NCI-H524 (cell line): ENCODE measurements at places on chromosomes 7 and 10.

DNA sequence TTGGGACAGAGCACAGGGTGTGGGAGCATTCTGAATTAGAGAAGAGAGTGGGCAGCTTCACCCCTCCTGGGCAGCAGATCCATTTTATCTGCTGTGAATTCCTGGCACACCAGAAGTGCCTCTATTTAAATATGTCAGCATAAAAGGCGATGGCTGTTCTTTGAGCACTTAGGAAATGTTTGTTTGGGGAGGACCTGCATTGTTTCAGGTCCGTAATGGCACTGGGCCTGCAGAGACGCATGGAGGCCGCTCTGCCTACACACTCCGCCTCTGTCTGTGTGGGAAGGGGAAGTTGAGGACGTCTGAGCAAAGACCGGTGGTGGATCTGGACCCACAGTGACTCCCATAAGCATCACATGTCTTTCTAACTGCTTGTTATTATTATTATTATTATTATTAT lies 253.2 kb downstream of the CAMK1D start:
- DNase-seq = no peak

- no peak for DNase-seq
Observed at GRCh38 chr10:60536529-60537114, 146.9 kb upstream of the ANK3 start.

DNA sequence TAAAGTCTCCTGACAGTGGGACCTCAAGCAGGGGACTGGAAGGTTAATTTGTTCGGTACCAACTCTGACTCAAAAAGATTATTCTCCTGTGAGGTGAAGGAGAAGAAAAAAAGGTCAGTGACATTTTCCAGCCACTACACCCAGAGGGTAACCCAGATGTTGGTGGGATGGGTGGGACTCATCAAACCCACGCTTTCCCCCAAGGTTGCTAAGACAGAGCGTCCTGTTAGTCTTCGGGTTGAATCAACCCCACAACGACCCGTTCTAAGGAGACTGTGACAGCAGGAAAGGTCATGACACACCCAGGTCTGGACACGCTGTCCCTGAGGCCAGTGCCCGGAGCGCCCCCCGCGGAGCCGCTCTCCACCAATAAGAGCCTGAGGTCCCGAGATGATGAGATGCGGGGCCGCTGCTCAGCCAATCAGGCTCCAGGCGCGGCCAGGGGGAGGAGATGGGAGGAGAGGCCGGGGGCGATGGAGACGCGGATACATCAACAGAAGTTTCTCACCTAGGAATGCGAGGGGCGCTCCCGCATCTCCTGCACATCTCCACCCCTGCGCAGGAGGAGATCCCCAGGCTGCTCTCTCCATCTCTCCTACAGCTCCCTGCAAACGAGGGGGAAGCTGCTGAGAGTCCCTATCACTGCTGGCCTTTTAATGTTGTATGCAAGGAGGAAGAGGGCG lies at the start of gene WNT16:
TSS of gene WNT16 (plus strand) at position 493 of the 683 bp plus-strand sequence. CDS start 293 bp downstream, outside the sequence.
- no peak for DNase-seq

DNA sequence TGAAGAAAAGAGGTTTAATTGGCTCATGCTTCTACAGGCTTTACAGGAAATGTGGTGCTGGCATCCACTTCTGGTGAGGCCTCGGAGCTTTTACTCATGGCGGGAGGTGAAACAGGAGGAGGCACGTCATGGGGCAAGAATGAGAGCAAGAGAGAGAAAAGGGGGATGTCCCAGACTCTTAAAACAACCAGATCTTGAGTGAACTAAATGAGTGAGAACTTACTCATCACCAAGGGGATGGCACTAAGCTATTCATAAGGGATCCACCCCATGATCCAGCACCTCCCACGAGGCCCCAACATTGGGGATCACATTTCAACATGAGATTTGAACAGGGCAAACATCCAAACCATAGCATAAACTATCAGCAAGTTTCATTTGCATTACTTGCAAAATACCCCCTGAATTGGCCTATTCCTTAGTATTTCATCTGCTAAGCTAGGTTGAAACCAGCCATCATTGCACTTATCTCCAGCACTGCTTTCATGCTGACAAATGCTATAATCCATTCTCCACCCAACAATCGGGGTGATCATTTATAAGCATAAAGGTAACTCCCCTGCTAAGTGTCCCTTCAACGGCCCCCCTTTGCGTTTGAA lies 179.0 kb downstream of the NOC3L start:
- DNase-seq = no peak

DNA sequence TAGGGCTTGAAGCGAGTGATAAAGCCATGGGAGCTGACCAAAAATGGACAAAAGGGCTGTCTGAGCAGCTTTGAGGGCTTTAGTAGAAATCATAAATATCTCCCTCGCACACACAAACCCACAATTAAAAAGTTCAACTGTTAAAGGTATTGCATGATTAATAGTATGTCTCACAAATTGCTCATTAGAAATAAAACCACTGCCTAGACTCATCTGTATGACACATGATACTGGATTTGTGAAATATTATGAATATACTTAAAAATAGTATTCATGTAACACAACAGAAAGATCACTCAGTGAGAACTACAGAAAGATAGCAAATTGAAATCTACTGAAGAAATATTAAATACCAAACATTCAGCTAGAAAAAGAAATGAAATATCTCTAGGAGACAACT lies 11.9 kb upstream of the PTPN12 start:
- DNase-seq = no peak

DNA sequence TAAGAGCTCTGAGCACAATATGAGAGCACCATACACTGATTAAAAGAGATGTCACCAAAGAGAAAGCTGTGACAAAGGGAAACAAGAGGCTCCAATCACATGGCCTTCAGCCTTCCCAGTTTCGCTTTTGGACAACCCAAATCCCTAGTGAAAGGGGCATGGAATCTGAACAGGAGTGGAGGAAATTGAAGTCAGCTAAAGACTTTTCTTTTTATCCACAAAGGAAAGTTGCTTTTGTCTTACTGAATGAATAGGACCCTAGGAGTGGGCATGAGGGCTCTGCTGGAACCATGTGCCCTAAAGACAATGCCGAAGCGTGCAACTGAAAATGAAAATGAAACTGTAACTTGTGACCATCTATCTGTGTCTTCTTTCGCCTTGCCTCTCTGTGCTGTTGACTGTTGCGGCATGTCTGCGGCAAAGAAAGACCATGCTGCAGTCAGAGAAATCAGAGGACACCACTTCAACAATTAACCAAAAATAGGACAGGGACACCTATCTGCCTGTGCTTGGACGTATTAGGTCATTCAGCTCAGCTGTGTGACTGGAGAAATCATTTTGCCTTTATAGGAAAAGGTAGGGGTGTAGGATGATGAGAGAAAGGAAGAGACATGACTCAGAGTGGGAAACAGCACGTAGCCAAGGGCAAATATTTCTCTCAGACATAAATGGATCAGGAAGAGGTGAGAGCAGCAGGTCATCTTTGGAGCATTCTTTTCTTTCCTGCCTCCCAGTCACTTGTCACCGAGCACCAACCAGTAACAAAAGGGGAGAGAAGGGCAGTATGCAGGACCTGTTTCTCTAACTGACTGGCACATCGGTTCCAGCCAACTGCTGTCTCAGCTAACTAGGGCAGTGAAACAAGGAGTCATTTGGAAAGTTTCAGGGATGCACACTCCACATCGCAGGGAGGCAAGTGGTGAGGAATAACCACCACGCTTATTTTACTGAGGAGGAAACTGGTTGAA lies 12.3 kb downstream of the CAV2 start:
- no peak for DNase-seq

- DNase-seq = no peak
Observed at GRCh38 chr7:111113263-111114017, 22.5 kb downstream of the LRRN3 start.

GRCh38 chr7:74183142-74183541 lies 9.0 kb downstream of the EIF4H start:
- DNase-seq = no peak

GRCh38 chr7:150435390-150436073 lies 14.9 kb upstream of the GIMAP8 start:
- DNase-seq = no peak

DNA sequence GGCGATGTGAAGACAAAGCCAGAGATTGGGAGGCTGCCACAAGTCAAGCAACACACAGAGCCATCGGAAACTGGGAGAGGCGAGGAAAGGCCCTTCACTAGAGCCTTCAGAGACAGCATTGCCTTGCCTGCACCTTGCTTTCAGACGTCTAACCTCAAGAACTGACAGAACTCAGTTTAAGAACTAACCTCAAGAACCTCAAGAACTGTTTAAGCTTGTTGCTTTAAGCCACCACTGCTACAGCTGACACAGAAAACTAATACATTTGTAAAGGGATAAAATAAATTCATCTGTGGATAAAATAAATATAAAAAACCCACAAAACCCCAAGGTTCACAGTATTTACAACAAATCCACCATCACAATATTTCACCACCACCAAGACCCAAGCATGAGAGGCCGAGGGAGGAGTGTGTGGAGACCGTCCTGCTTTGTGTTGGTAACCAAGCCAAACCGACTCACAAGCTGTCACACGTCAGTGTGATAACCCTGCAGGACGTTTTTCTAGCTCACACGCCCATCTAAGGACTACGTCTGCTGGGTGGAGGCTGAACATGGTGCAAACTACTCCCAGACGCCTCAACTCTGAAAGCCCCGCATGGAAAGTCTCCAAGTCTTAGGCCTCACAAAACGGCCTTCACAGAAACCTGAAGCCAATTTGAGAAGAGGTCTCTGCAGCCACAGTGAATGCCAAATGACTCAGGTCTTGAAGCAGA lies 116.8 kb downstream of the ABLIM1 start:
- DNase-seq = no peak

GRCh38 chr10:28840971-28841370 lies 163.7 kb downstream of the BAMBI start:
- DNase-seq = no peak

GRCh38 chr10:76738991-76739390 lies 898.6 kb downstream of the KCNMA1 start:
- DNase-seq = no peak

- no peak for DNase-seq
Observed at GRCh38 chr7:24378871-24379616, 95.1 kb downstream of the NPY start.

DNA sequence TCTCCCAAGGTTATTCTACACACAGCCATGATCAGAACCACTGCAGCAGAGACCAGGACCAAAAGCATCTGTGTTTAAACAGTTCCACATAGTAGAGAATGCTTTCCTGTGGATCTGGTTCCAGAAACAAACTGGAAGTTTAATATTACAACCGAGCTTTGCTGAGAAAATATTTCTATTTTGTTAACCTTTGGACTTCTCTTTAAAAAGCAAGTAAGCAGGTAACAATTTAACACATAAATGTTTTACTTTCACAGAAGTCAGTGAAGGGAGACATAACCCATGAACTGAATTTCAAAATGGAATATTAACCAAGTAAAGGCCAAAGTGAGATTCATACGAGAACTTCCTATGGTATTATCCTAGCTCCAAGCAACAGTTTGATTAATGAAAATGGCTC lies 98.6 kb upstream of the PHYHIPL start:
- DNase-seq = no peak

GRCh38 chr10:52696232-52696631 lies 76.4 kb downstream of the MBL2 start:
- no peak for DNase-seq

DNA sequence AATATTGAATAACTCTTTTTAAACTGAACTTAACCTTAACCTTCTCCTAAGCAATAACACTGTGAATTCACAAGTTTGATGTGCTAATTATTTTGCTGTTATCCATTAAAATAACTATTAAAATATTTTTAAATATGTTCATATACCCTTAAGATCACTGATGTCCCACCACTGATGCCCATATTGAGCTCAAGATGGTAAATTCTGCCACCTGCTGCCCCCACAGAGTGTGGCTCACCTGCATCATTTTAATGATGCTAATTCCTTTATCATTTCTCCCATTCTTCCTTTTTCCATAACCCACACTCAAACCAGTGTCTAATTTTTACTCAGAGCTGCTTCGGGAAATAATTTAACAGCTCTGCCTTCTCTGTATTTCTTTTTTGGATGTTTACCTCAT lies 82.3 kb upstream of the ARID5B start:
- no peak for DNase-seq

DNA sequence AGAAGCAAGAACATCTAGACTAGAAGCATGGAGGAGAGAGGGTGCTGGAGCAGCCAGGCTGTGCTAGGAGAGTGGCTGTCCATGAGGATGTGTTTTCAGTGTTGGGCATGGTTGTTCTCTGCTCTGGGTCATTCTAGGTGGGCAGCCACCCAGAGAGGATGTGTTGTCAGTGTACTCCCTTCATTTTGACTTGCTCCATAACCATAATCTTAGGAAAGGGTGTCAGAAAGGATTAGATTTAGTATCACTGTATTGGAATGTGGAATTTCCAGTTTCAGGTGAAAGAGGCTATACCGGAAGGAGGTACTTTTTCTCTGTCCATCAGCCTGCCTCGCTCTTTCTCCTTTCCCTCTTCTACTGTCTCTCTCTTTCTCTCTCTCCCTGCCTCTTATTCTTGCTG lies 474.5 kb upstream of the PODXL start:
- DNase-seq = no peak

- DNase-seq = no peak
Observed at GRCh38 chr7:120842121-120842621, 15.8 kb downstream of the TSPAN12 start.

DNA sequence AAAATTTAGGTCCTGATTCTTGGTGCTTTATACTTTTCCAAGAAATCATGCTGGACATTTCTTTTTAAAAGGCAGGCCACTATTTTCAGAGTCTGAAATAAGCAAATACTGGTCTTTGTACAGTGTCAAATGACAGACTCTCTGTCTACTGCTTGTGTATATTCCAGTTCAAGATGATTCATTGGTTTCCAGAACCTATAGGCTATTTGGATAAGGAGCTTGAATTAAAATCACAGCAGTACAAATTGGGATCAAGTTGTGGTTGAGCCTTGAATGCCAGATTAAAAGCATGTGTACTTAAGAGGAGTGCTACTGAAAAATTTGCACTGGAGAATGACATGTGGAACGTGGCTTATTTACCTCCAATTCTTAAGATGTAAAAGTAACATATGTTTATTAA lies 10.7 kb downstream of the KMT2E start:
- no peak for DNase-seq

DNA sequence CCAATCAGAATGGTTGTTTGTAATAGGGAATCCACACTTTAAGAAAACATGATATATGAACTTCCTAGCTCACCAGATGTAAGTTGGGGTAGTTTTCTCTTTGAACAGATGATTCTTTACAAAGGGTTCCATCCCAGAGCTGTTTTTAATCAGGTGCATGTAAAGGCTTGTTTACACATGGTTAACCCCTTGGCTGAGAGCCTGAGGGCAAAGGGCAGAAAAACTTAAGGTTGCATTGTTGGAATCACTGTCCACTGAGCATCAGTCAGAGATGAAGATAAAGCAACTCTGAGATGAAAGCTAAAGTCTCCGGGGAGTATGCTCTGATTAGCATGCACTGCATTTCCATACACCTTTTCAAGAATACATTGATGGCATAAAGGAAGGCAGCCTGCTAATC lies 518.2 kb downstream of the SORCS3 start:
- no peak for DNase-seq

GRCh38 chr7:936386-937054 lies 18.0 kb downstream of the ADAP1 start:
- DNase-seq = no peak
